ENCODE measurements at places on chromosomes 6 and 20.

DNA sequence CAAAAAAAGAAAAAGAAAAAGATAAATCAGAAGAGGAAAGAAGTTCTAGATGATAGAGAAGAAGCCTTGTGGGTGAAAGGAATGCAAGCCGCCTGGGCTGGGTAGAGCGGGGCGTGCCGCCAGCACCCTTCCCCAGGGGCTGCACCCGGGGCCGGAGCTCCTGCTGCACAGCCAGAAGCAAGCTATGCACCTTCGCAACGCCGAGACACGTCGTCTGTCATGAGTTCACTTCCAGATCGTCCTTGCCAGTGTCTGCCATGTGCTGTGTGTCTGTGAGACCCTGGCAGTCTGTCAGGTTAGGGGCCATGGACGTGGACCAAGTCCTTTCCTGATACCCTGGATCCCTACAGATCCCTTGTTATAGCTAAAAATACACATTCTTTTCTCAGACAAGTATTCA lies 25.5 kb upstream of the ADRM1 start:
- no peak for DNase-seq

DNA sequence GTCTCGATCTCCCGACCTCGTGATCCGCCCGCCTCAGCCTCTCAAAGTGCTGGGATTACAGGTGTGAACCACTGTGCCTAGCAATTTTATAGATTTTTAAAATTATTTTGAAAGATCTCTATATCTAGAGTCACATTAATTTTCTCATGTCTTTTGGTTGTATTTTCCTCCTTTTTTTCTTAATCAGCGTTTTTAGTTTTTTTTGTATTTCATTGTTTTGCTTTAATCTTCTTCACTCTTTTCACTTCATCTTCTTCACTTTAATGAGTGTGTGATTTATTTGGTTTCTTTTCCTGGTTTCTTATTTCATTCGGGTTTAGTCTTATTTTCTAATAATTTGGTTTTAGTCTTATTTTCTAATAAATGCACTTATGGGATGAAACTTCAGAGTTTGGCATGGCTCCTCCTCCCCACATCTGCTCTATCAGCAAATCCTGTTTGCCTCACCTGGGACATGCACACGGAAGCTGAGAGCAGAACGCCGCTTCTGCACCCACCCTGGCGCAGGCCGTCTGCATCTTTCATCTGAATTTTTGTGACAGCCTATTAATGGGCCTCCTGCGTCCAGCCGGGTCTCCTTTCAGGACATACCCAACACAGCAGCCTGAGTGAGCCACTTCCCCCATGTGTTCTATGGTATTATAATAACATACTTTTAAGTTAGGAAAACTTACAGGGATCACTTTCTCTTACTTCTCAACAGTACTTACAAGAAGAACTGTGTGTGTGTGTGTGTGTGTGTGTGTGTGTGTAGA lies 35.5 kb downstream of the DTD1 start:
- DNase-seq, result no peak

GRCh38 chr20:33351696-33352095 lies 49.6 kb downstream of the CDK5RAP1 start:
- no peak for DNase-seq

DNA sequence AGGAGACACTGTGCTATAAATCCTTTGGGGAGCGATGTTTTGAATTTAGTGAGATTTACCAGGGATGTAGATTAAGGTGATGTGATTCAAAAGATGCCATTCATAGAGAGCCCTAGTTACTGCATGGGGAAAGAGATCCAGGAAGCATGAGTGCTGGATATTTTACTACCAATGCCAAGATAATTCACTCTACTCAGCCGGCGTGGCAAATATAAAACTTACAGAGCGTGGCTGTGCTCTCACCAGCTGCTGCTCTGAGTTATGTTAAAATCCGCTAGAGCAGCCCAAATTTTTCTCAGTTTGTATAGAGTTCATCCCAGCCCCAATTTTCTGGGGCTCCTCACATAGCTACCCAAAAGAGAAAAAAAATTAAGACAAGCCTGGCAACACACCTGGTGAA lies 48.6 kb downstream of the BFSP1 start:
- DNase-seq, result no peak

DNA sequence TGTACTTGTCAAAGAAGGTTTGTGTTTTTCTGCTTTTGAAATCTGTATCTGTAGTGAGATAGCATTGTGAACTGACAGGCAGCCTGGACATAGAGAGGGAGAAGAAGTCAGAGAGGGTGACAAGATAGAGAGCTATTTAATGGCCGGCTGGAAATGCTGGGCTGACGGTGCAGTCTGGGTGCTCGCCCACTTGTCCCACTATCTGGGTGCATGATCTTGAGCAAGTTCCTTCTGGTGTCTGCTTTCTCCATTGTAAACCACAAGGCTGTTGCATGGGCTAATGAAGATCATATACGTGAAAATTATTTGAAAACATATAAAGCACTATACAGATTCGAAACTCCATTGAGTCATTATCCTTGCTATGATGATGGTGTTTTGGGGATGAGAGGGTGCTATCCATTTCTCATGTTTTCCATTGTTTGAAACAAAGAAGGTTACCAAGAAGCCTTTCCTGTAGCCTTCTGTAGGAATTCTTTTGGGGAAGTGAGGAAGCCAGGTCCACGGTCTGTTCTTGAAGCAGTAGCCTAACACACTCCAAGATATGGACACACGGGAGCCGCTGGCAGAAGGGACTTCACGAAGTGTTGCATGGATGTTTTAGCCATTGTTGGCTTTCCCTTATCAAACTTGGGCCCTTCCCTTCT lies 18.4 kb downstream of the CD83 start:
- no peak for DNase-seq

GRCh38 chr20:25072226-25072811 lies 9.6 kb downstream of the VSX1 start:
- no peak for DNase-seq

DNA sequence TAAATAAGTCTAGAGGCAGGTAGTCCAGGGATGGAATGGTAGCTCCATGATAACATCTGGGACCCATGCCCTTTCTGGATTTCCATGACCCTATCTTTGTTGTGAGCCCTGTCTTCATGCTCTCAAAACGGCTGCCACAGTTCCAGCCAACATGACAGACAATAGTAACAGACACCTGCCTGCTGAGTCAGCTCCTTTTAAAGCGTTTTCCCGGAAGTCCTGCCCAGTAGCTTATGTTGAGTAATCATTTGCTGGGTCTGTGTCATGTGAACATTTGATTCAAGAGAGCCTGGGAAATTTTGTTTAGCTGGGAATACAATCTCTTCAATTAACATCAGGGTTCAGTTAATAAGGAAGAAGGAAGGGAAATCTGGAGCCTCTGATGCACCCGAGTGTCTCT lies 262.2 kb upstream of the SULF2 start:
- no peak for DNase-seq

DNA sequence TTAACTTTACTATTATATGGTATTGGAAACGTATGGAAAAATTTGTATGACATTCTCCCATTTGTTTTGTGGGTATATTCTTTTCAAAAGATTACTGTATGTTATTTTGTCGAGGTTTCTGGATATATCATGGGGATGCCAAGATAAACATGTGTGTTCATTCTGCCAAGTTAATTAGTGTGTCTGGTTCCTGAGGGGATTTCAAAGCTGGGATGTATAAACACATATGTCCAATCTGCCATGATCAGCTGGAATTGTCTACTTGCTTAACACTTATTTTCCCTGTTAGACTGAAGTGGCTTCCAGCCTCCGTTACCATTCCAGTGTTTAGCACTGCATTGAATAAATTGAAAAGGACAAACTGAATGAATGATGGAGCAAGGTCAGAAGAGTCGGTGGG lies 86.2 kb downstream of the DNAH8 start:
- DNase-seq, result no peak

- DNase-seq, result no peak
Observed at GRCh38 chr6:78517399-78517798, 350.0 kb upstream of the IRAK1BP1 start.

DNA sequence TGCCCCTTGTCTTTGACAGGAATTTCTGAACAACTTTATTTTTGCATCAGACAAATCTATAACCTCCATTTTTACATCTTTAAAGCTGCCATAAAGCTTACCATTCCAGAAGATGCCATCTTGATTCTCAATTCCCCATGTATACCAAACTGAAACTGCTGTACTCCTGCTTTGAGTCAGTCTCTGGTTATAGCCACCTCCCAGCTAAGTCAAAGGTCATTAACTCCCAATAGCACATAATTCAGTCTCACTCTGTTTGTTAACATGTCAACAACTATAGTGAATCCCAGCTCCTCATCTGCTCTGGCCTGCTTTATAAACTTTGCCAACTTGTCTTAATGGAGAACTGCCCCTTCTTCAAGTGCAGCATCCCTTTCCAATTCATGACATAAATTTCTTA lies 343.6 kb downstream of the FRK start:
- no peak for DNase-seq

DNA sequence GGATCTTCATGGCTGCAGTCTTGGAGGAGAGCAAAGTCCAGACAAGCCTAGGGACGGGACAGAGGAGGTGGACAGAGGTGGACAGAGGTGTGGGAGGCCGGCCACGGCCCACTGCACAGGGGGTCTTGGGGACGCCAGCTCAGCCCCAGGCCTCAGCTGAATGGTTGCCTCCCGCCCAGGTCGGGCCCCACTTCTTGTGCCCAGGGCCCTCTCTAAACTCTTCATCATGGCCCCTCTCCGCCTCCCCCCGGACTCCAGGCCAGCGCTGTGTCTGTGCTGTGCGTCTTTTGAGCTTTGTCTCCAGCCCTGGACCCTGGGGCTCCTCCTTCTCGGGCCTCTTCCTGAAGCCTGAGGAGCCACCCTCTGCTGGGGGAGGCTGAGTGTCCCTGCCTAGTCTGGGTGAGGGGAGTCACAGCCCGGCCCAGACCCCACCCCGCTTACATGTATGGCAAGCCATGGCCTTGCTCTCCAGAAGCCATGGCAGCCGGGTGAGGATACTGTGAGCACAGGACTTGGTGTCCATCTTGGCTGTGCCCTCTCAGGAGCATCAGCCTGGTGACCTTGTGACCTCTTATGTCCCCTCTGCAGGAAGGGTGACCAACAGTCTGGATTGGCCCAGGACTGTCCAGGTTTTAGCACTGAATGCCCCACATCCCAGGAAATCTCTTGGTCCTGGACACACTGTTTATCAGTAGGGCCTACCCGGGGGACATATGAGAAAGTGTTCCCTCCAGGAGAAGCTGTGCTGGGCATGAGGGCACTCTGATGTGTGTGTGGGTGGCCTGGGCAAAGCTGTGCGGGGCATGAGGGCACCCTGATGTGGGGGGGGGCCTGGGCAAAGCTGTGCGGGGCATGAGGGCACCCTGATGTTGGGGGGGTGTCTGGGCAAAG lies 9.4 kb upstream of the NPBWR2 start:
- no peak for DNase-seq

GRCh38 chr6:143806282-143807102 lies 36.6 kb upstream of the LTV1 start:
- no peak for DNase-seq

DNA sequence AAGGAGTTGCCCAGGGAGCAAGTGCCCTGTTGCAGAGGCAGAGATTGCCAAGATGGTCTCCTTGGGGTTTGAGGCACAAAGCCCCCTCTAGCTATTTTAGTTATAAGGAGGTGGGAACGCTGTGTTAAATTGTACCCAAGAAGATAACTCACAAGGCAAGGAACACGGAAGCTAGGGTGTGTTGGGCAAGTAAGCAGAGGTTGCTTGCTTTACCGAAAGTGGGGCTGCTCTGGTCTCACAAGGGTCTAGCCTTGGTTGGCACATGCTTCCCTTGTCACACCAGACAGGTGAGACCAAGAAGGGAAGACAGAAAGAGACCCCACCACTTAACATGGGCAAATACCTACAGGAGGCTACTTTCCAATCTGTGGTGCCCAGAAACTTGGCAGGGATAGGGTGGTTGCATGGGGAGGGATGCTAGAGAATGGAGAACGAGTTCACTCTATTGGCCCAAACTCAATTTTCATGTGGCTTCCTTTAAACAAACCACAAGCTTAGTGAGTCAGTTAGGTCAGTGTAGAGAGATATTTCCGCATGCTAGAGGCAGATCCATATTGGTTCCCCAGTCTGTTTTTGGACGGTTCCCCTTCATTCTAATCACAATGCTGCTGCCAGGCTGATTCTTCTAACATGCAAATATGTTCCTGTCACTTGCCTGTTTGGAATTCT lies 42.4 kb downstream of the PLAGL1 start:
- DNase-seq, result no peak

GRCh38 chr20:49510562-49511122 lies 28.2 kb upstream of the KCNB1 start:
- no peak for DNase-seq

GRCh38 chr20:5481872-5482271 lies 165.1 kb upstream of the PROKR2 start:
- DNase-seq, result no peak

- no peak for DNase-seq
Observed at GRCh38 chr6:116763906-116764628, 1.5 kb downstream of the FAM162B start.

DNA sequence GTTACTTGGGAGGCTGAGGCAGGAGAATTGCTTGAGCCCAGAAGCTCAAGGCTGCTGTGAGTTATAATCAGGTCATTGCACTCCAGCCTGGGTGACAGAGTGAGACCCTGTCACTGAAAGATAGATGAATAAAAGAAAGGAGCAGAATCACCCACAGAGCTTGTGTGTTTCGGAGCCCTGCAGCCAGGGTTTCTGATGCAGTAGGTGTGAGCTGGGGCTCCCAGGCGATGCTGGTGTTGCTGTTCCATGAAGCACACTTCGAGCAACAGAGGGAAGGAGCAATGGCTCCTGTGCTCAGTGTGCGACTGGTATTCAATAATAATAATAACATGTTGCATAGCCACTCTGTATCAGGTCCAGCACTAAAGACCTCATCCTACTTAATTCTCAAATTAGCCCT lies 197.5 kb upstream of the CST7 start:
- no peak for DNase-seq
